ENCODE measurements at places on chromosomes 16 and 17.

- DNase-seq = peak; percentile 72
These were observed 6.9 kb upstream of the CES3 start for GRCh38 chr16:66954097-66954659.

- DNase-seq = no peak
These were observed 33.9 kb downstream of the MYO15A start for GRCh38 chr17:18142417-18142816.

DNA sequence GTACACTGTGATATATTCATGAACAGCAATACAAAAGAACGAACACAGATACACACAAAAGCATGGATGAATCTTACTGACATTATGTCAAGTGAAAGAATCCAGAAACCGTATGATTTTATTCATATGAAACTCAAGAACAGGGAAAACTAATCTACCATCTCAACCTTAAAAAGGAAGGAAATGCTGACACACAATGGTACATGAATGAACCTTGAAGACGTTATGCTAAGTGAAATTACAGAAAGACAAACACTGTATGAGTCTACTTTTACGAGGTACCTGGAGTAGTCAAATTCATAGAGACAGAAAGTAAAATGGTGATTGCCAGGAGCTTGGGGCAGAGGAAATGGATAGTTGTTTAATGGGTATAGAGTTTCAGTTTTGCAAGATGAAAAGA, 8.7 kb upstream of the PRKCB start:
- DNase-seq = no peak

DNA sequence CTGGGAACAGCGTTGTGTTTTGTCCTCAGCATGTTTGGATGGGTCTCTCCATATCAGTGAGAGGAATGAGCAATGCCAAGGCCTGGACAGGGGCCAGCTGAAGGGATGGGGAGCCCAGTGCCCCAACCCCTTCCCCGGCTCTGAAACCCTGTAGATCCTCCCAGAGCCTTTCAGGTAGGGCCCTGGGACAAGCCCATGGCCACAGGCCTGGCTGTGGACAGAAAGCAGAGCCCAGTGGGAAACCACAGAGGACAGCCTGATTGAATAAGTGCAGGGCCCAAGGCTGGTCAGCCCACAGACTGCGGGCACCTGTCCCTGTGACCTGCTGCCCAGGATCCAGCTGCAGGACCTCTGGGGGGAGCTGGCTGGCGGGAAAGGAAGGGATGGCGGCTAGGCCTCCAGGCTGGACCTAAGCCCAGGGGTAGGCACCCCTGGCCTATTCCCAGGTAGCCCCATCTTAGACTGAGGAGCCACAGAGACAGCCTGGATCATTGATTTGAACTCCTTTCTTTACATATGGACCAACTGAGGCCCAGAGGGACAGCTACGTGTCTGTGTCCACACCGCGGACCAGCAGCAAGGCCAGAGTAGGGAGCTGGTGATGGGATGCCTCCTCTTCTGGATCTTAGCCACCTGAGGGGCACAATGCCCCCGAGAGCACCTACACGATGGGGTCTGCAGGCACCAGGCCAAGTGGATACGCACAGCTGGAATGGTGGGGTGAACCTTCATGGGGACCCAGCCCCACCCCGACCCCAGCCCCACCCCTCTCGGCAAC, 1.3 kb downstream of the CCDC102A start:
- DNase-seq = no peak

DNA sequence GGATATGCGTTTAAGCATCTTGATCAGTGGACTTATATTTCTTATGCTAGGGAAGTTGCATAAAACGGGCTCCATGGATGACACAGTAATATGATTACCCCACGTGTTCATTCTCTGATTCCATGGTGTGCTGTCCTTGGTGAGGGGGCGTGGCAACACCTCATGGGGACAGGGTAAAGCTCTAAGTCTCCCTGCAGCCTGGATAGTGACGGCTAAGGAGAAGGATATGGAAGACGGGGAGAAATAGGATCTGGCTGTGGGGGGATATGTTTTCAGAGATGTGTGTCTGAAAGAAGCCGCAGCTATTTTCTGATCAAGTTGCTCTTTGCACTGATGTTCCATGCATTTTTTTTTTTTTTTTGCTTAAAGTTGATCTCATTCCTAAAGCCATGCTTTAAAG, 84.3 kb downstream of the MARCHF10 start:
- no peak for DNase-seq

- no peak for DNase-seq
These were observed 100.1 kb downstream of the AATF start for GRCh38 chr17:37048811-37049210.

DNA sequence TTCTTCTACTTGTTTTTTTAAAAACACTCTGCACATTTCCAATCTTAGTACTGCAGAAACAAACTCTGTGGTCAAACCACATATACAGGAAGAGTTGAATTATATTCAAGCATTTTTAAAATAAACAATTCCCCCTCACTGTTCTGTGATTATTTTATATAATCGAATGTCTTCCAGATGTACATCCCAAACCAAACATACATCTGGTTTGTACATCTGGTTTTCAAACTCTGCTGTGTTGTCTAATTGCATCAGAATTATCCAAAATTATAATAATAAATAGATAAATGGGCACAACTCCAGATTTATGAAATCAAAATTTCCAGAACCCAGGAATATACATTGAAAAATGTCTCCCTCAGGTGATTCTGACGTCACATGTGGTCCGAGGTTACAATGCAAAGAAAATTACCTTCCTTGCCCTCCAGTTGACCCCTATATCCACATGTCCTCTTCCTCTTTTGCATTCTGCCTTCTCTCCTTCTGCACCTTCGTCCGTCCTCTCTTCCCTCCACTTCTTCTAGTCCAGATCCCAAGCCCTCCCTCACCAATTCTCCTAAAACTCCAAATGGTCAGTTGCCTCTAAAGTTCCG, 13.3 kb upstream of the CCDC144A start:
- DNase-seq = no peak

DNA sequence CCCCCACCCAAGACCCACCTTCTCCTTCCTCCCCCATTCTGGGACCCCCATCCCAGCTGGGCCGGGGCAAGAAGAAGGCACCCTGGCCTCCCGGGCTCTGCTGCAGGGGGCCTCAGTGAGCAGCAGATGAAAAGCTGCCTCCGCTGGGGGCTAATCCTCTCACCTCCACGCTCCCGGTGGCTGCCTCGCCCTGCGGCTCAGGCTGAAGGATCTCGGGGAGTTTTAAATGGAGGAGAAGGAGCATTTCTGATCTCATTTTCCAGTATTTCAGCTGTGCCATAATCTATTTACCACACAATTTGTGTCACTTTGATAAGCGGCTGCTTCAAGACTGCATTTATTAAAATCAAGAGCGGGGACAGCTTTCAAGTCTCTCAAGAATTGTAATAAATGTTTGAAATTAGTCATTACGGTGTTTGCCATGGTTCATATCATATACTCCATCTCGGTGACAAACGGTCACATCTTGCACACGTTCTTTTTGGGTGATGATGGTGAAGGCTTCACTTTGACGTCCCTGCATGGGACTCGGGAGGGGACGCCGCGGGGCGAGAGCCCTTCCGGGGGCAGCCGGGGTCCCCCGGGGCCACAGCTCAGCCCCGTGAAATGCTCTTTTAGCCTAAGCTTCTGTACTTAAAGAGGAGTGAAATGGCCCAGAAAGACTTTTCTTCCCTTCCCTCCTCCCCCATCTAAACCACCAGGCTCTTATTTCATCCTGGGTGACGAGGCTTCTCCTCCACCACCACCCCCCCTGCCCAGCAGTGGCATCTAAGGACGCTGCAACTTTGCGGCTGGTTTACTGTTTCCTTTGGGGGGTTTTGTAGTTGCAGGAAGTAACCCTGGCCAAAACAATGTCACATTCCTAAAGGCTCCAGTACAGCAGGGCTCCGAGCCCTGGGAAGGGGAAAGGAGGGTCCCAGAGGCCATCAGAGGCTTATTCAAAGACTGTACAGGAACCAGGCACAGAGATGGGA, 313.1 kb upstream of the TNRC6C start:
- DNase-seq = peak; percentile 70

- no peak for DNase-seq
These were observed 128.0 kb upstream of the PLCG2 start for GRCh38 chr16:81650982-81651562.

DNA sequence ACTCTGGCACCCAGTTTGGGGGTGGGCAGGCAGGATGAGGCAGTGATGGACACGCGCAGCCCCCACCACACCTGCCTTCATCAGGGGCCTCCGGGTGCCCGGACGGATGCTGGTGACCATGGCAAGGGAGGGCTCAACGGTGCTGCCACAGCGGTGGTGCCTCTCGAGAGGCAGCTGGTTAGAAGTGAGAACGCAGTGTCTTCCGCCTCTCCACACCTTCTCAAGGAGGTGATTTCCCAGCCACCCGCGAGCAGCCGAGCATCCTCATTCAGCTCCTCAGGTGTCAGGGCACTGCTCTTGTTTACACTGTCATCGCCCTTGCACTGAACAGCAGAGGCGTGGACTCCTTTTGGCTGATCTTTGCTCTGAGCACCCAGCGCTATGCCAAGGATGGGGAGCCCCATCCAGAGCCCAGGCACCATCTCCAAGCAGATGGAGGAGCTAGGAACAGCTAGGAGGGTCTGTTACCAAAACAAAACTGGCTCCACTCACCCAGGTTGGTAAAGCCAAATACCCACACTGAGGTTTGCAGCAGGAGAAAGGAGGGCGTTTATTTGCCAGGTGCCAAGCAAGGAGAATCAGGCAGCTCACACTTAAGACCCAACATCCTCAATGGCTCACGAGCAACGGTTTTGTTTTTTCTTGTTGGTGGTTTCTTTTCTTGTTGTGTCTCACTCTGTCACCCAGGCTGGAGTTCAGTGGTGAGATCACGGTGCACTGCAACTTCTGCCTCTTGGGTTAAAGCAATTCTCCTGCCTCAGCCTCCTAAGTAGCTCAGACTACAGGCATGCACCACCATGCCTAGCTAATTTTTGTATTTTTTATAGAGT, 174.3 kb upstream of the TNRC6C start:
- DNase-seq = peak; percentile 70

- no peak for DNase-seq
These were observed 41.7 kb downstream of the EFCAB5 start for GRCh38 chr17:29982991-29983653.

GRCh38 chr17:80503031-80503430, 26.6 kb upstream of the NPTX1 start:
- no peak for DNase-seq

DNA sequence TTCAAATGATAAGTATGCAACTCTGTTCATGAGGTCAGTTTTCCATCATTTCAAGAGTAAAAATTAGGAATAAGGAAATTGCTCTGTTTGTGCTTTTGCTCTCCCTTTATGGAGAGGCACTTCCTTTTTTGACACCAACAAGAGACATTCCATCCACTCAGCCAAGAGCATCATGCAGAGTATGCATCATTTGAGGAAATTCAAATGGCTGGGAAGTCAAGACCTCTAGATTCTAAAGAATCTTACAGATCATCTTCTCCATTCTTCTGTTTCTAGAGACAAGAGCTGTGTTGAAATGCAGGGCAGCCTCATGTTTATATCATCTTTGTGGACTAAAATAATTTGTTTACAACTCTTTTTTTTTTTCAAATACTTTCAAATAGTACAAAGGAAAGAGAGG, 669.4 kb downstream of the CDH11 start:
- no peak for DNase-seq

DNA sequence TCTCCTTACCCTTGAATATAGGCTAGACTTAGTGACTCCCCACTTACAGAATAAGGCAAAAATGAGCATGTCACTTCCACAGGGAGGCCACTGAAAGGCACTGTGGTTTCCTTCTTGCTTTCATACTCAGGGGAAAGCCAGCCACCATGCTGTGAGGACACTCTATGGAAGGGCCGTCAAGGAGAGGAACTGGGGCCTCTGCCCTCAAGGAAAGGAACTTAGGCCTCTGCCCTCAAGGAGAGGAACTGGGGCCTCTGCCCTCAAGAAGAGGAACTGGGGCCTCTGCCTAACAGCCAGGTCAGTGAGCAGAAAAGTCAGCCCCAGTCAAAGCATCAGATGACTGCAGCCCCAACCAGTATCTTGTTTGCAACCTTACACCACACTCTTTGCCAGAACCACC, 30.1 kb downstream of the VPS35 start:
- DNase-seq = no peak
